ENCODE measurements at places on chromosomes 2 and 18.

GRCh38 chr2:106113361-106113966 is 80.6 kb downstream of the UXS1 start:
- no peak for DNase-seq

DNA sequence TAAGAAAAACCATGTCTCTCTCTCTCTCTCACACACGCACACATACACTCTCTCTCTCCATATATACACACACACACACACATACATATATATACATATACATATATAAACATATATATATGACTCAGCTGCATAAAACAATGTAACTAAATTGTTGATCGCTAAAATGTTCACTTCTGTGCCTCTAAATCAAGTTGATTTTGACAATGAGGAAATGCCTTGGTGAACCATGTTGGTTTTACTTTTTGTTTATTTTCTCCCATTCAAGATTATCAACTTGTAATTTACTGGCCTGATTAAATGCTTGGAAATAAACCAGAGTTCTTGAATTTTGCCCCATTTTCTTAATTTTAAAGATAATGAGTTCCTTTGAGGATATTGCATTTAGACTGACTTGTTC is 500.4 kb downstream of the PARD3B start:
- DNase-seq = no peak

DNA sequence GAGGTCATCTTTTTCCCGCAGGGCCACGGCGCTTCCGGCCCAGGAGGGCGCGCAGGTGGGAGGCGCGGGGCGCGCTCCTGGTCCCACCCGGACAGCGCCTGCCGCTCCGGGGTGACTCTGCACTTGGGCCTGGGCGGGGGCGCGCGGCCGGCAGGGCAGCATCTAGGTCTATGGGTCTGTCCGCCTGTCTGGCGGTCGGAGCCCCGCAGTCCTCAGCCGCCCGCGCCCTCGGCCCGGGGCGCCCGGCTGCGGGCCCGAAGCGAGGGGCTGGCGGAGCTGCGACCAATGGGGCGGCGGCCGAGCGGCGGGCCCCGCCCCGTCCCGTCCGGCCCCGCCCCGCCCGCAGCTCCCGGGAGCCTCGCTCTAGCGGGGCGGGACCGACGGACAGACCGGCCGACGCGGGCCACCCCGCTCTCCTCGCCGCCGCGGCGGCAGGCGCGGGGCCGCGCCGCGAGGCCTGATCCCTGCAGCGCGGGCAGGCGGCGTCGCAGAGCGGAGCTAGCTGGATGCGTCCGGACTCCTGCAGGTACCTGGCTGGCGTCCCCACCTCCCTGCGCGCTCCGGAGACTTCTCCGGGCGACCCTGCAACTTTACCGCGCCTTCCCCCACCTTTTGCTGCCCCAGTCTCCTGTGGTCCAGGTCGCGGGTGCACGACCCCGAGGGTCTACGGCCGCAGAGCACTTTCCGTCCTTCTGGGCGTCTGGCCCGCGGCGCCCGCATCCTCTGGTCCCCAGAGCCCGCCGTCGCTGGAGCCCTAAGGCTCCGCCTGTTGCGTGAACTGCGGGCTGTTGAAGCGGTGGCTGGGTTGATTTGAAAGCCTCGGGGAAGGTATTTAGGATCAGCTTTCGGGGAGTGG is at the start of gene KCNS3:
Gene KCNS3 (plus strand): TSS at position 387 of the 856 bp plus-strand sequence. CDS start 52,342 bp downstream, outside the sequence.
- no peak for DNase-seq

- DNase-seq = no peak
Observed at GRCh38 chr2:9210030-9210429, 3.4 kb downstream of the ASAP2 start.

GRCh38 chr2:55425431-55425831 is 5.8 kb upstream of the CCDC88A start:
- no peak for DNase-seq

GRCh38 chr2:97868986-97869721 is 126.6 kb downstream of the TMEM131 start:
- no peak for DNase-seq

GRCh38 chr2:225276207-225276606 is 123.3 kb upstream of the NYAP2 start:
- no peak for DNase-seq

- no peak for DNase-seq
Observed at GRCh38 chr2:183998797-183999190, 599.5 kb upstream of the ZNF804A start.

DNA sequence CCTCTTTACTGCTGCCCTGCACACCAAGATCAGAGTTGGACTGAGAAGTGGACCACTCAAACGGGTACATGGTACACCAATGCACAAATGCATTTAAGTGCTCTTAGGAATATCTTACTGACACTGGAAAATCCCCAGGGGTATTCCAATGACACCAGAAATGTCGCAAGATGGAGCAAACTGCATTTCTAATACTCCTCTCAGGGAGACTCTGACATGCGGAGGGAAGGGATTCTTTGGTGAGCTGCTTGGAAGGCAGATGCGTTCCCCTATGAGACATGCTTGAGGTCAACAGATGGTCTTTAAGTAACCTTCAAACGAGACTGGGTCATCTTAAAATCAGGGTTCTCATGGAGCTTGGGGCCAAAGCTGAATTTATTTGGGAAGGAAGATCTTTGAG is 521.8 kb upstream of the TCF4 start:
- DNase-seq = no peak

DNA sequence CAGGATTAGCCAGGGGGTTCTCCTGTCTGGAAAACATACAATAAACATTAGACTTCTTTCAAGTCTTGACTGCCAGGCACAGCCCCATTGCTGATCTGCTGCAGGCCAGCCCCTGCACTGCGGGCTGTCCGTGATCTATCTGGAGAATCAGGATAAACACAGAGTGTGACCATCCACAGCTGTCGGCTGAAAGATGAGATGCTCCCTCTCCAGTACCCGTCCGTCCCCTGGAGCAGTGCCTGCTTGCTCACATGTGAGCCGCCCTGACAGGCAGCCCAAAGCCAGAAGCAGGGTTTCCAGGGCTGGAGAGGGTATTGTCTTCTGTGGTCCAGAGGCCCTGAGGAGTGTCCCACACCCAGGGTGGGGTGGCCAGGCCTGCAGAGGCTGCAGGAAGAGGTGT is 46.1 kb upstream of the FOSL2 start:
- no peak for DNase-seq

GRCh38 chr2:135775420-135775819 is 33.8 kb downstream of the UBXN4 start:
- DNase-seq = no peak

DNA sequence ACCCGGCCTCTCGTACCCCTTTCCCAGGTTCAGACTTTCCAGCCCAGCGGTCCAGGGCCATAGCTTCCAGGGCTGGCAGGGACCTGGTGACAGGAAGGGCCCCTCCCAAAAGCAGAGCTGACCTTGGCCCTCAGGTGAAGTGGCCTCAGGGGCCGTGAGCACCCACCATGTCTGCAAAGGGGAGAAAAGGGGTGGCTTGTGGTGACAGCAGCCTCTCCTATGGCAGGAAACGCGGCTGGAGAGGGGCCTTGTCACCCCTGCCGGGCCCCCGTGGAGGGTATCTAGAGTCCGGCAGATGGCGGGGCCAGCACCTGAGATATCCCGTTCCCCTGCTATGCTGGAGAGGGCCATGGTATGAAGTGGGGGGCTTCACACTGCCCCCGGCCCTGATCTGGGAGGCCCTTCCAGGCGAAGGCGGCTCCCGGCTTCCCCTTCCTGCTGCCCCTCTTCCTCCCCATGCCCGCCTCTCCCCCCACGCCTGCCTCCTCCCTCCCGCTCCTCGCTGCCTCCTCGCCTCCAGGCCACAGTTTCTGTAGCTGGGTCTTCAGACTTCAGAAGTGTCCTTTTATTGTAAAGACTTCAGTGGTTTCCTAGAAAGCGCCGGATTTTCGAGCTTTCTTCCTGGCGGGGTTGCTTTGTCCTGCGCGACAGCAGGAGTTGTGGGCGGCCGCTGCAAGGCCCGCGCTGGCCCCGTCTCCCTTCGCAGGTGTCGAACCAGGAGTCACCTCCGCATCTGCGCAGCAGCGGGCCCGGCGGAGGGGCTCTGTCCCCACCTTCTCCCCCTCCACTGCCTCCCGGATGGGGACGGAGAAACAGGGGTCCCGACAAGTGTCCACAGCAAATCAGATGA is 240.5 kb upstream of the MYT1L start:
- no peak for DNase-seq

DNA sequence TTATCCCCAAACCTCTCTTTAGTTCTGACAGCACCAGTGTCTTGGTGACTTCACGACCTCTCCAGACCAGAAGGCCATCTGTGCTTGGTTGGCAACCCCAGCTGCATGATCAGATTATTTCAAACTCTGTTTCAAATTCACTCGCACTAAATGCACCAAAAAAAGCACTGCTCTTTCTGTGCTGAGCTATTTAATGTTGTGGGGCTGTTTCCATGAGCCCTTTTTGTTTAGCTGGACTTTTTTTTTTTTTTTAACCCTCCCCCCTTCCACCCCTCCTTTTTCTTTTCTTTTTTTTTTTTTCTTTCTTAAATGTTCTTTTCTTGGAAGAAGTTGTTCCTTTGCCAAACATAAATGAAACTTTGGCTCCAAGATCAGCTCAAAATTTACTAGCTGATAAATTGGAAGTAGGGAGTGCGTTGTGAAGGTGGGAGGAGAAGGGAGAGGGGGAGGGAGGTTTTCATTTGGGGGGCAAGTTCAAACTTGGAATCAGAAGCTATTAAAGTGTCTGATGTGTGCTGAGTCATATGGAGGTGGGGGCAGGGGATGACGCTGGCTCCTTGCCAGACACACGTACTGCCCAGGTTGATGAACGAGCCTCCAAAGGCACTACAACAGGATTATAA is 543.0 kb upstream of the TNP1 start:
- no peak for DNase-seq

- no peak for DNase-seq
Observed at GRCh38 chr2:18961991-18962421, 372.6 kb upstream of the NT5C1B start.

DNA sequence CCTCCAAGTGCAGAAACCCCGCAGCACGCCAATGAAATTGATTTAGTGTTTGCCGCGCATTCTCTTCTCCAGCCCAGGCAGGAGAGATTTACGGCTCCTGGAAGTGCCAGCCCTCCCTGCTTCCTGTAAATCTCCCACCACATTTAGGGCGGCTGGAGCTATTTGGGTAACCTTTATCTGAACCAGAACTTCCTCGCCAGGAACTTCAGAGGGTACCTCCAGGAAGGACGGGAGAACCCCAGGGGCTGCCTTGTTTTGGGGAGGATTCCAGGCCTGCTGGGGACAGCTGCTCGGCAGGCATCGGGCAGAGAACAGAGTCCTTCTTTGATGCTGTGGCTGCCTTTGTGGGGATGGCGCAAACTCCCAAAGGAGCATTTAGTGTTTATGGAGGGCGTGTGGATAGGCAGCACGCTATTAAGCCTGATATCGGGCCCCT is 122.0 kb upstream of the MYCN start:
- DNase-seq = no peak

DNA sequence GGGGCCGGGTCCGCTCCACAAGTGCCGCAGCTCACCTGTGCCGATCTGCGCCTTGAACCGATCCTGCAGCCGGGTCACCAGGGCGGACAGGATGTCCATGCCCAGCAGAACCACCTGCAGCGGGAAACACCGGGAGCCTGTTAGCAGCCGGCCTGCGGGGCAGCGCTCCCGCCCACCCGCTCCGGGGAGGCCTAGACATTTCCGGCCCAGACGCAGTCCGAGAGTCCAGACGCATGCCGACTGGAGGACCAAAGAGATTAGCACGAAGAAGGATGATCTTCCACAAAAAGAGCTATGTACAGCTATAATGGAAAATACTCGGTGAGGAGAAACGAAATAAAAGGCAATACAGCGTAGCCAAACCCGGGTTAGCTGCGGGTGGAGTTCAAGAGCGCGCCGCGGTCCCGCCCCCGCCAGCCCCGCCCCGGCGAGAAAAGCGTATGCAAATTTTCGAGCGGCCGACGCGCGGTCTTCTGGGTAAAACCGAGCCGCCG is 421 bp upstream of the RNU4ATAC start:
- DNase-seq = peak; percentile 80

GRCh38 chr2:186868344-186868743 is 19.4 kb upstream of the ZSWIM2 start:
- DNase-seq = no peak
